Heart right ventricle (tissue), 16 donors: ENCODE measurements at places on chromosomes 2 and 18. TPM values are rescaled to one million over a fixed set of nuclear protein-coding genes. Genes with fewer than 3 reads are reported as not detected.

The ALLC gene
- total RNA-seq, result not detected

The MC2R gene
- total RNA-seq, result not detected

The ZNF396 gene
- 0.53 TPM for total RNA-seq

The PIKFYVE gene
- total RNA-seq, result 21.4 TPM

The TUBA3E gene
- total RNA-seq, result 2.3 TPM

The ANKMY1 gene
- total RNA-seq, result 3.8 TPM

The IDH1 gene
- total RNA-seq, result 48.1 TPM

The FAM237A gene
- 0.60 TPM for total RNA-seq

The DOCK10 gene
- 2.4 TPM for total RNA-seq

The PLCL1 gene
- 112 TPM for total RNA-seq

The STARD6 gene
- total RNA-seq, result not detected

The MRO gene
- total RNA-seq, result 1.0 TPM

The GAL3ST2 gene
- total RNA-seq, result 0.28 TPM

The CYP27C1 gene
- total RNA-seq, result not detected

The TMEM17 gene
- total RNA-seq, result 3.2 TPM

The SERPINB5 gene
- total RNA-seq, result not detected
